ENCODE measurements at places on chromosomes 12 and 14. TPM values are rescaled to one million over a fixed set of nuclear protein-coding genes. Genes with fewer than 3 reads are reported as not detected.
A peak's percentile ranks its signal among the peaks of the same experiment; 100 is the strongest.

- DNase-seq: no peak
Measured at GRCh38 chr12:89299931-89300330, 52.4 kb downstream of the DUSP6 start.

DNA sequence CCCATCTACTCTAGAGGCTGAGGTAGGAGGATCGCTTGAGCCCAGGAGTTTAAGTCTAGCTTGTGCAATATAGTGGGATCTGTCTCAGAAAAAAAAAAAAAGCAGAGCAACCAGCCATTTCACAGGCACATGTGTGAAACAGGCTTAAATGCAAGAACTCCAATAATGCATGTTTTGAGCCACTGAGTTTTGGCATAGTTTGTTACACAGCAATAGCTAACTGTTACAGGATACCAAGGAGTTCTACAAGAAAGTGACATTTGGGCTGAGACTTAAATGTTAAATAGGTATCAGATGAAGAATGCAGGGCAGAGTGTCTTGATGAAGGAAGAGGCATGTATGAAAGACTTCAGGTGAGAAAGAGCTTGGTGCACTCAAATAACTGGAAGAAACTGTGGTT, 240.0 kb upstream of the FOXN3 start:
- no peak for DNase-seq

DNA sequence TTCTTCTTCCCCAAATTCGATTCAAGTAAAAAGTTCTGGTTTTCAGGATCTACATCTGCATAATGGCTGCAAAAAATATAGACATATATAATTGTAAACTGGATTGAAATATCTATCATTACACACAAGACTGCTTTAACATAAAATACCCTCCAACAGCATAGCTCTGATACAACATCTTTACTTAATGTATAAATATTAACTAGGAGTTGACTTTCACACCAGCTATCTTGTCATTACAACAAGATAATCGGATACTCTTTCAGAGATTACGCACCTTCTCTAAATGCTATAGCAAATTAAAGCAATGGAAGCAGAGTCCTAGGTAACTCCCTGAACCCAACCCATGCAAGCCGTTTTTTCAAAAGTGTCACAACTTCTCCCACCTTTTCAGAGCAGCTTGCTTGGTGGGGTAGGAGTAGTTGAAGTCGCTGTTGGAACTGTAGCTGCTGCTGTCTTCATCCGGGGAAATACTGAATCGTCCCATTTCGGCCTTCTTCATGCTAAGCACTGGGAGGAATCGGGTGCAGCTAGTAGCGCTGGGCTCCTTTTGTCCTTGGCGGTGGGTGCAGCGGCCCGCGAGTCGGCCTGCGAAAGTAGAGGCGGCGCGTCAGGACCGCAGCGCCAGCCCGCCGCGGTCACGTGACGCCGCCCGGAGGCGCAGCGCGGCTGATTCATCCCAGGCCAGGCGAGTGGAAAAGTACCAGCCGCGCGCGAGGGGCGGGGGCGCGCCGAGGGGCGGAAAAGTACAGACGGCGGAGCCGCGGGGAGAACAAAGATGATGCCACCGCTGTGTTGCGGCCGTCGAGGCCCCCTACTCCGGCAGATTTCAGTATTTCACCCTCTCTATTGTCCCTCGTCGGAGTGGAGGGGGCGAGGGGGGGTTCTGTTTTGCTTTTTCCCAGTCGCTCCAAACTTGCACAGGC, 1.5 kb downstream of the SLC38A2 start:
- peak; percentile 62 for DNase-seq

GRCh38 chr12:91868054-91868453, 277.6 kb downstream of the BTG1 start:
- DNase-seq: no peak

The PIK3C2G gene
- total RNA-seq: not detected

GRCh38 chr14:96567289-96567899, 65.2 kb downstream of the PAPOLA start:
- no peak for DNase-seq

DNA sequence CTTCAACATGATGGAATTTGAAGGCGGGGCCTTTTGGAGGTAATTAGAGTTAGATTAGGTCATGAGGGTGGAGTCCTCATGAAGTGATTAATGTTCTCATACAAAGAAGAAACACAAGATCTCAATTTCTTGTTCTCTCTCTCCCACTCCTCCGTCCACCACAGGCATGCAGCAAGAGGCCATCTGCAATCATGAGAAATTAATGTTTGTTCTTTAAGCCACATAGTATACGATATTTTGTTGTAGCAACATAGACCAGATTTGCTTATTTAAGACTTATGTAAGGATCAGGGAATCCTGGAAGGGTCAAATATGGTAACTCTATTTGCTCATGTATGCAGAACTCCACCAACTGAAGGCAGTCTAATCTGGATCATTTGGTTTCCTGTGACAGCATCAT, 429.0 kb downstream of the LRIG3 start:
- no peak for DNase-seq

- no peak for DNase-seq
Measured at GRCh38 chr14:74190927-74191575, 48.2 kb upstream of the VSX2 start.

GRCh38 chr14:103273145-103273744, 60.8 kb upstream of the EIF5 start:
- no peak for DNase-seq

The SLC2A14 gene
- total RNA-seq: not detected

The SDSL gene
- total RNA-seq: 9.0 TPM

The APOF gene
- total RNA-seq: not detected

GRCh38 chr14:77498984-77499527, 440 bp upstream of the ISM2 start:
- no peak for DNase-seq

GRCh38 chr12:64538121-64538520, 72.2 kb upstream of the RASSF3 start:
- no peak for DNase-seq

The TSPAN19 gene
- total RNA-seq: not detected

- DNase-seq: no peak
Measured at GRCh38 chr14:105206873-105207272, 25.8 kb upstream of the NUDT14 start.

DNA sequence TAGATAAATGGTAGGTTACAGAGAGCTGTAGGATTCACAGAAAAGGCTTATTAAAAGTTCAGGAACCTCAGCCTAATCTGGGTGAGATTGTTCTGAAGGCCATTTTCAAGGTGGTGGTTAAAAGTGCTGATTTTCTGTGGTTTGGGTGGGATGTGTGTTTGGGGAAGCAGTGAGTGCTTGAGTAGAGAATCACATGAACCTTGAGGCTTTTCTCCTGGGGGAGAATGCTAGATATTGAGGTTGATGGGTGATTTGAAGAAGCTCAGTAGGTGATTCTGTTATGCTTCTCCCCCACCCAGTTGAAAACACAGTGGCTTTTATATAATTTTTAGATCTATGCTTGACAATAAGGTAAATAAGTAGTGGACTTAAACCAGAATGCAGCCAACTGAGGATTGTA, 420.9 kb downstream of the PCNX1 start:
- DNase-seq: no peak

DNA sequence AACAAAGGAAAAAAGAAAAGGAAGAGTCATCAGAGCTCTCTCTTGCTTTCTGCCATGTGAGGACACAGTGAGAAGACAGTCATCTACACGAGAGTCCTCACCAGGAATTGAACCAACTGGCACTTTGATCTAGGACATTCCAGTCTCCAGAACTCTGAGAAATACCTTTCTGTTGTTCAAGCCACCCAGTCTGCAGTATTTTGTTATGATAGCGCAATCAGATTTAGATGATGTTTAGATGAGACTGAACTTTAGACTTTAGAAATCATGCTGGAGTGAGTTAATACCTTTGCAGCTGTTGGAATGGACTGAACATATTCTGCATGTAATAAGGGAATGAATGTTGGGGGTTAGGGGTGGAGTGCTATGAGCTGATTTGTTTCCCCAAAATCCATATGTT, 28.1 kb upstream of the RAB21 start:
- no peak for DNase-seq

GRCh38 chr14:47040550-47040949, 389.0 kb upstream of the RPL10L start:
- no peak for DNase-seq

All from thoracic aorta (tissue), 2 donors.